ENCODE measurements at places on chromosomes 2 and 18.

GRCh38 chr2:30134582-30134981 is 12.2 kb upstream of the YPEL5 start:
- DNase-seq: no peak

DNA sequence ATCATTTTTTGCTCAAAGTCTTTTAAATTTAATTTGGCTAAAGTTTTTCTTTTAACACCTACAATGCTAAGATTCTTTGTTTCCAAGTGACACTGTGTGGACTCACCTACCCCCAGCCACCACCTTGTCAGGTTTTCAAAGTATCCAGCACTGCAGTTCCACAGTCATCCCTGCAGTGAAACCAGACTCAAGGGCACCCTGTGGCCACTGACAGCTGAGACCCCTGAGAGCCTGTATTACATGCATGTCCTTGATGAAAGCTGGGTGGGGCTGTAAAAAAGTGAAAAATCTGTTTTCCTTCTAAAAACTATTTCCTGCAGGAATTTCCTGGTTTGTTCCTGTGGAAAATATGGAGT is 19.9 kb downstream of the TPRKB start:
- DNase-seq: no peak

GRCh38 chr2:200065477-200065876 is 110.1 kb downstream of the MAIP1 start:
- DNase-seq: no peak

- no peak for DNase-seq
Measured at GRCh38 chr18:68713796-68714195, 1.1 kb downstream of the TMX3 start.

- DNase-seq: no peak
Measured at GRCh38 chr2:64537991-64538390, 13.9 kb downstream of the AFTPH start.

- DNase-seq: no peak
Measured at GRCh38 chr18:3726238-3726951, 276.4 kb downstream of the TGIF1 start.

- DNase-seq: no peak
Measured at GRCh38 chr2:235270291-235270690, 223.6 kb upstream of the AGAP1 start.

DNA sequence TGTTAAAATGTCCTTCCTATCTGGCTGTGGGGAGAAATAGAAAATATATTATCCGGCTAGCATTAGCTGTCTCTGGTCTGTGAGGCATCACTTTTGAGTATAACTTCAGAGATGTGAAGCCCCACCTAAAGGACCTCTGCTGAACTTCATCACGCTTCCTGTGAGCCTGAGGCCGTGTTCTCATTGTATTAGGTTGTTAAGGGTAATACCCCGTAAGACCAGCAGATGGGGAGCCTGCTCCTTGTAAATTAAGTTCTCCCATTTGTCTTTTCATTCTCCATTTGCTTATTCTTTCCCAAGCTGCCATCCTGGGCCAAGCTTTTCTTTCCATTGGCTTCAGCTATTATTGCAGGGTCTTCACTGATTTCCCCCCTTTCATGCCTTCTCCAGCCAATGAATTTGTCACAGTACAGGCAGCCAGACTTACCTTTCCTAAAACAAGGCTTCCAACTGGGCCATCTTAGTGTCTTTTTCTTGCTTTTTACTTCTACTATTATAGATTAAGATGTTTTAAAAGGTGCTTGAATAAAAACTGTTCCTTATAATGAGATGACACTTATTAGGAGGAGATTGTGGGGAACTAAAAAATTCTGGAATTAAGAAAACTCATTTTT is 12.4 kb downstream of the NIF3L1 start:
- DNase-seq: peak; percentile 67

DNA sequence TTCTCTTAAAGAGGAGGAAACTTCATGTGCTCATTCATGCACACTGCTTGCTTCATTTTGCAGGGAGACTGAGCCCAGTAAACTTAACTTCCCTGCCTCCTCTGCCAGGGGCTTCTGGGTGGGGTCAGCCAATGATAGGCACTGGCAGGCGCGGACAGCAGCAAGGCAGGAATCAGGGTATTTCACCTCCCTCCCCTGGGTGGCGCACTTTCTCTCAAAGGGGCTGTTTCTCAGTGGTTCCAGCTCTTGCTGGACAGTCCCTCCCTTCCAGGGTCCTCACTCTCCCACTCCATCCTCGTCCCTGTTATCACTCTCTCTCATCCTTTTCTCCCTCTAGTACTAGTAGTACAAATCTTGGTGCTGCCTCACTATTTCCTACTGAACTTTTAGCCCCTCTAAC is 320.5 kb upstream of the ZNF521 start:
- peak; percentile 1 for DNase-seq

DNA sequence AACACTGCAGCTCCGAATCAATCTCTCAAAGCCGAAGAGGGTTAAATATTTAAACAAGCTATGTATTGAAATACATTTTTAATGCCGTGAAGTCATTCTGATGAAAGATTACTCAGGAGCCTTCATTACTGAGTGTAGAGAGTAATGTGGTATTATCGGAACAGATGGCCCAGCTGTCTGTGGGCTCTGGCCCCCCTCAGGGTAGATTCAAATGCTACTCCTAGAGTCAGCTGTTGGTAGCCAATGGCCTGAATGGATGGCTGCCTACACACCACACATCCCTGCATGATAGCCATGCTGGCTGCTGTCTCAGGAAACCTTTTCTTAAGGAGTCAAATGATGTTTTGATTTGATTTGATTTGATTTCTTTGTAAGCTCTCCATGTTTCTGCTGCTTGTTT is 732.3 kb upstream of the CELF4 start:
- DNase-seq: no peak

- DNase-seq: no peak
Measured at GRCh38 chr2:189157456-189157855, 22.1 kb downstream of the COL5A2 start.

- no peak for DNase-seq
Measured at GRCh38 chr2:86510436-86510933, 52.8 kb downstream of the CHMP3 start.

GRCh38 chr2:227474410-227474809 is 2.5 kb downstream of the AGFG1 start:
- no peak for DNase-seq

DNA sequence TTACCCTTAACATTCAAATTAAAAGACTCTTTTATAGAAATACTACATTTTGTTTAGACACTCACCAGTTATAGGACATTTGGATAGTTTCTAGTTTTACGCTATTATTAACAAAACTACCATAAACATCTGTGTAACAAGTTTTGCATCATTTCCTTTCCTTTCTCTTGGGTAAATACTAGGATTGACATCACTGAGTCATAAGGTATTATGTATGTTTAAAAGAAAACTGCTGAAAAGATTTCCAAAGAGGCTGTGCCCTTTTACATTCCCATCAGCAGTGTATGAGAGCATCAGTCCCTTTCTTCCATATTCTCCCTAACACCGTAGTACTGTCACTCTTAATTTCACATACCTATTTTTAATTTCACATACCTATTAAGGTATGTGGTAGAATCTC is 130.6 kb downstream of the USP34 start:
- no peak for DNase-seq

DNA sequence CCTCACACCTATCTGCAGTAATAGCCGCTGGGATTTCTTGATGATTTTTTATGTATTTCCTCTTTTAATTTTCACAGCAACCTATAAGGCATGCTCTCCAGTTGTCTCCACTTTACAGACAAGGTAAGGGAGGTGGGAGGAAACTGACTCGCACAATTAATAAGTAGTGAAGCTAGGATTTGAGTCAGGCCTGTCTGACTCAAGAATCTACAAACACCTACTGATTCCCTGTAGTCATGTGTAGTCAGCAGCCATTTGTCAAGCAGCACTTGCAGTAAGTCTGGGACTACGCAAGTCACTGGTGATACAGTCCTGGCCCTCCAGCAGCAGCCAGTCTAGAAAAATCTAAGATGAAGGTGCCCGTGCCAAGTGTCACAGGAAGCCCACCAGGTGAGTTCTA is 193.6 kb upstream of the PKDCC start:
- no peak for DNase-seq

DNA sequence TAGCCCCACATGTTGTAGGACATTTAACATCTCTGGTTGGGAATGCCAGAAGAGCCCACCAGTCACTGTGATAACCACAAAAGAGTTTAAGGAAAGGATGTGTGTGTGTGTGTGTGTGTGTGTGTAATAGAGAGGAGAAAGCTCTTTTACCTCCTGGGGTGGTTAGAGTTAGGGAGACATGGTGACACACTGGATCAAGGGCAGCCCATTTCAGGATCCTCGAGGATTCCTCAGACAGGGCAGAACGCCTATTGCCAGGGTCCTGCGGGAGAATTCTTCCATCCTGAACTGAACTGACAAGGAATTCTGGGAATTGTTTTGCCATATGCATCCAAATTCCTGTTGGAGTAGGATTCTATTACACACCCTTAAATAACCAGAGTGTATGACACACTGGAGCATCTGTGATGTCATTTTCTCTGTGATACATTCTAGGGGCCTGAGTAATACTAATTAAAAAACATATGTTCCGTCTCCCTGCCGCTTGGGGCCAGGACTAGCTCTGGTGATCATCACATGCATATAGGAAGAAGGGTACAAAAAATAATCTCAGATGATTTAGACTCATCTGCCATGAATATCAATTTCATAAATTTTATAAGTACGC is 156.4 kb upstream of the MMADHC start:
- no peak for DNase-seq

GRCh38 chr2:203016716-203017115 is 2.0 kb downstream of the NBEAL1 start:
- DNase-seq: no peak

DNA sequence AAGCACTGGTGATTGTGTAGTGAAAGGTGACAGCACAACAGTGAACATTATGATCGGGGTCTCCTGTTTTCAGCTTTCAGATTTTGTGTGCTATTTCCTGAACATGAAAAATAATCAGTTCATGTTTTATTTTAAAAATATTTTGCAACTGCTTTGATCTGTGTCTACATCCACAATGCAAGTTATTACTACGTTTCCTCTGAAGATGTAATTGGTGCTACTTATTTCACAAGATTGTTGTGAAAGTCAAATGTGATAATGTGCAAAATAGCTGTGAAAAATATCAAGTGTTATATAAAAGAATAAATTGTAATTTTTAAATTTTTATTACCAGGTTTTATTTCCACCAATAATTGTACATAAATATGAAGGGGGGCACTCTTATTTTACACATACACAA is 6.1 kb upstream of the GCA start:
- no peak for DNase-seq

GRCh38 chr2:115299199-115299598 is 856.8 kb downstream of the DPP10 start:
- DNase-seq: no peak

- DNase-seq: peak; percentile 47
Measured at GRCh38 chr2:70767699-70768589, at the start of gene ADD2. ADD2 (minus strand) TSS chr2:70768200; CDS start chr2:70706408, 61,792 bp downstream.

DNA sequence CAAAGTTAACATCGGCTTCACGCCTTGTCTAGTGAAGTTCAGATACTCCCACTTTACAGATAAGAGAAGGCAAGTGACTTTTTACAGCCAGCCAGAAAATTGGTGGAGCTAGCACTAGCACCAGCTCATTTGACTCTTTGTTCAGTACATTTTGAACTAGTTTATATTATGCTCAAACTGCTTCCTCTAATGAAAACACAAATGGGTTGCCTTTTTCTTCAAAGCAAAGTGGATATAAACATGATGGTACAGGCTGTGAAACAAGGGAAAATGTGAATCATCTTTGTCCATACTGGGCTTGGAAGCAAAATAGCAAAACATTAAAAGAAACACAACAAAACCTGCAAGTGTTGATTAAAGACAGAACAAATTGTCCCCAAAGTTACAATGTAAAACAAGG is 99.6 kb upstream of the LHCGR start:
- DNase-seq: no peak

DNA sequence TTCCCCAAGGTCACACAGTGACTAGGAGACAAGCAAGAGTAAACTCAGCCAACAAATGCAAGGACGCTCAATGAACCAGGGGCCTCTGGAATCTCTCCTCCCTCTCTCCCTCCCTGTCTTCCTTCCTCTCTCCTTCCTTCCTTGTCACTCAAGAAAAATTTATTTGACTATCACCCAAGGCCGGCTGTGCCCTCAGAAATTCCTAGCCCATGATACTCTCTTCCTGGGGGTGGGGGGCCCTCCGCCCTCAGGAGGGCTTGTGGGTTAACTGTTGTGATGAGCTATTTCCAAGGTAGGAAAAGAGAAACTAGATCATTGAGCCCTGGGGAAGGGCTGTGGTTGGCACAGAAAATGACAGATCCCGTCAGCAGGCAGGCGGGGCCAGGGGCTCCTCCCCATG is 21.7 kb downstream of the INHBB start:
- DNase-seq: no peak

DNA sequence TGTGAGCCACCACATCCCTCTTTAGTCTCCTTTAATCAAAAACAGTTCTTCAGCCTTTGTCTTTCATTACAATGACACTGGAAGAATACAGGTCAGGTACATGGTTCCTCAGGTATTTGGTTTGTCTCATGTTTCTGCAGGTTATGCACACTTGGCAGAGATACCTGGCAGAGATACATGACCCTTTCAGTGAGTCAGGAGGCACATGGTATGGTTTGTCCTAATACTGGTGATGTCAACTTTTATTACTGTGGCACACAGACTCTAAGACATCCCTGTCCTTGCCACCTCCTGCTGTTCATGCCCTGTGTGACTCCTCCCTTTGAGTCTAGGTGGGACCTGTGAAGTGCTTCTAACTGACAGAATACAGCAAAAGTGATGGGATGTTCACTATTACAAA is 58.4 kb downstream of the SPIRE1 start:
- no peak for DNase-seq

- DNase-seq: no peak
Measured at GRCh38 chr2:105068875-105069274, 31.0 kb downstream of the MRPS9 start.

DNA sequence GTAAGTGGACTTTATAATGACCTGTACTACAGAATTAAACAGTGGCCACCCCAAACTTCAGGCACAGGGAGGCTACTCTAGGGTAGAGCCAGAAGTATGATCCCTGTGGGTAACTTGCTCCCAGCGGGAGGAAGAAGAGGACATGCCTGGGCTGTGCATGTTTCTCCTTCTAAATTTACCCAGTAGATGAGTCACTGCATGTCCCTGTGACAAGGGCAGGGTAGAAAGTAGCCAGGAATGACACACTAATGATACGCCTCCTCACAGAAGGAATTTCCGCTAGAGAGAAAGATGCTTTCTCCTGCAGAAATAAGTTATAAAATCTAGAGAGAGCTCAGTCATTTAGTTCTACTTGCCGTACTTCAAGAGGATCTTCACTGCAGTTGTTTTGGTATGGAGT is 7.5 kb downstream of the ACYP2 start:
- DNase-seq: no peak

DNA sequence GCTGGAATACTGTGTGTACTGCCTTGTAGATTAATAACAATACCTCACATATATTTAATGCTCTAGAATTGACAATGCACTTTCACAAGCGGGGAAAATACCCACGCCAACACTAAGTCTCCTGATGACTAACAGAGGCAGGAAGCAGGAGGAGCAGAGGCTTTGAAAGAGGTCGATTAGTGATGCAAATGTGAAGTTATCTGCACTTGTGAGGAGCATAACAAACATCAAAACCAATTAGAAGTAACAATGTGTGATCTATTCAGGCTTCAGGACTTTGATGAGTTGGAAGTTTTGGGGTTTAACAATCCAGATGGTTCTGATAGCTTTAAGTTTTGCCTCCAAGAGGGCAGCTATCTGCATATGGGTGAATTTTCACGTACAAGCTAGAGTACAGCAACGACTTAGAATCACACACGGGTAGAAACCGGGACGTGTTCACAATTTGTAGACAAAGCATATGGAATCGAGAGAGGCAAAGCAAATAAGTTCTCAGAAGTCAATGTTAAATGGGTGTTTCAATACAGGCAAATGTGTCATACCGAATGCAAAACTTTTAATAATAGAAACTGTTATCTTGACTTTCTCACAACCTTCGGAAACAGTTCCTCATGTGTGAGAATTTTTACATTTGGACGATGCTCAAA is 114.5 kb downstream of the METTL8 start:
- peak; percentile 64 for DNase-seq

All from stimulated activated CD4-positive, alpha-beta T cell treated with anti-CD3 and anti-CD28 coated beads, Interleukin-2, amount 100 ng/mL, for 24 hours (primary cell).